MM.1S (cell line): ENCODE measurements at places on chromosomes 6 and 20.

- no peak for DNase-seq
Measured at GRCh38 chr20:53699906-53700305, 106.3 kb upstream of the ZNF217 start.

DNA sequence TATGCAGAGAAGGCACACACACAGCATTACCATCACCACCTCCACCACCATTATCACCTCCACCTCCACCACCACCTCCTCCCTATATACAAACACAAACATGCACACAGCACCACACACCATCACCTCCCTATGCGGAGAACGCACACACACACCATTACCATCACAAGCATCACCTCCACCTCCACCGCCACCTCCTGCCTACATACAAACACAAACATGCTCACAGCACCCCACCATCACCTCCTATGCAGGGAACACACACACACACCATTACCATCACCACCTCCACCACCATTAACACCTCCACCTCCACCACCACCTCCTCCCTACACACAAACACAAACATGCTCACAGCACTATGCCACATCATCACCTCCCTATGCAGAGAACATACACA is 236.5 kb upstream of the AFDN start:
- no peak for DNase-seq

GRCh38 chr6:145138469-145139139 is 596.7 kb downstream of the EPM2A start:
- no peak for DNase-seq

DNA sequence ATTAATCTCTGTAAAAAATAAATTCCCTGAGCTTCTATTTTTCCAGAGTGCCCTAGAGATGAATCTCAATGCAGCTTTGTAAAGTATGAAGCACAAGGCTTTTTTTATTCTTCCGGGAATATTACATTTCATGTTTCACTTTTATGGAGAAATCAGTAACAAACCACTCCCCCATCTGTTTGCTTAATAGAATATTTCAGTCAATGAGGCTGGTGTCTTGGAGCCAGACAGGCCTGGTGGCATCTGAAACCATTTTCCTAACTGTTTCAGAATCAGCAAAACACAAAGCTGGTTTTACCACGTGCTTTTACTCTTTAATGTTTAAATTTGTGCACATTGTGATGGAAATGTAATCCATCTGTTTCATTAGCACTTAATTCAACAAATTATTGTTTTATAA is 400.8 kb upstream of the HSF2 start:
- DNase-seq: no peak

GRCh38 chr6:134589512-134589911 is 271.6 kb upstream of the SGK1 start:
- DNase-seq: no peak

DNA sequence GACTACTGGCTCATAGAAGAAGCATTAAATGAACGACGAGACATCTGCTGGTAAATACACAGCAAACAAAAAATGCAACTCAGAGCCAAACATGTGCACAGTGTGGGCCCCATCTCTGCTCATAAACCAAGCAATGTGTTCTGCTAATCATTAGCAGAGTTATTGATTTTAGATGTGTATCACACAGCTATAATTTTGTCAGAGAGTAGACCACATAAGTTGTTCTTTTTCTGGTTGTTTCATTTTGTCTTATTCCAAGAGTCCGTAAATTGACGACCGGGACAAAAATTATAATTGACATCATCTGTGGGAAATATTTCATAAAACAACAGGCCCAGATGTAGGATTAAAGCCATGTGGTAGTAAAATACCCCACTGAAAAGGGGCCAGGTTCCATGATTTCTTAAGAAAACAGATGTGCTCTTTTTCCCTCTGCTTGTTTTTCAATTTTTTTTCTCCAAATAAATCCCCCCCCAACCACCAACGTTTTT is 423.6 kb downstream of the HAO1 start:
- no peak for DNase-seq

GRCh38 chr6:166540631-166541331 is 45.7 kb downstream of the RAMACL start:
- DNase-seq: no peak

GRCh38 chr20:59333260-59333845 is 32.9 kb downstream of the EDN3 start:
- no peak for DNase-seq

DNA sequence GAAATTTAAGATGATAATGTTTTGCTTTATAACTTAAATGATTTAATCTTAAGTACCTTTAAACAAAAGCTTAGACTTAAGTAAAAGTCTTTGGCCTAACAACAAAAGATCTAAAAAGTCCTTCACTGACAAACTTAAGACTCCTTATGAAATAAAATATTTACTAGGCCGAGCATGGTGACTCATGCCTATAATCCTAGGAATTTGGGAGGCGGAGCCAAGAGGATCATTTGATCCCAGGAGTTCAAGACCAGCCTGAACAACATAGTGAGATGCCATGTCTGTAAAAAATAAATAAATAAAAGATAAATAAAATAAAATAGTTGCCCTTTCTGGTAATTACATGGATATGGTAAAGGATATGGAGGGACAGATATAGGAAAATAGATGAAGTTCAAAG is 12.4 kb downstream of the KATNA1 start:
- no peak for DNase-seq

DNA sequence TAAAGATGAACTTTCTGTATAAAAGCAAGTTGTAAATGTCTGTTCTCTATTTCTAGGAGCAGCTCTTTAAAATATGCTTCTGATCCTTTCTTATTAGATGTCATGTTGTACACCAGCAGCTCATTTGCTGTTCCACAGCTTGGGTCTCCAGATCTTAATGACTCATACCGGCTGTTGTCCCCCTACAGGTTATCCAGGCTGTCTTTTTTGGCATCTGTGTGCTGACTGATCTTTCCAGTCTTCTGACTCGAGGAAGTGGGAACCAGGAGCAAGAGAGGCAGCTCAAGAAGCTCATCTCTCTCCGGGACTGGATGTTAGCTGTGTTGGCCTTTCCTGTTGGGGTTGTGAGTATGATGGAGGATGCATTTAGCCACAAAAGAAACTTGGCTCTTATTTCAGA is 76.0 kb downstream of the AIG1 start:
- DNase-seq: no peak

GRCh38 chr6:35706468-35706867 is 17.8 kb upstream of the FKBP5 start:
- DNase-seq: no peak

GRCh38 chr6:45422503-45423110 is 44.9 kb upstream of the SUPT3H start:
- DNase-seq: peak; percentile 52

GRCh38 chr6:4817551-4817950 is 41.3 kb downstream of the CDYL start:
- DNase-seq: no peak

DNA sequence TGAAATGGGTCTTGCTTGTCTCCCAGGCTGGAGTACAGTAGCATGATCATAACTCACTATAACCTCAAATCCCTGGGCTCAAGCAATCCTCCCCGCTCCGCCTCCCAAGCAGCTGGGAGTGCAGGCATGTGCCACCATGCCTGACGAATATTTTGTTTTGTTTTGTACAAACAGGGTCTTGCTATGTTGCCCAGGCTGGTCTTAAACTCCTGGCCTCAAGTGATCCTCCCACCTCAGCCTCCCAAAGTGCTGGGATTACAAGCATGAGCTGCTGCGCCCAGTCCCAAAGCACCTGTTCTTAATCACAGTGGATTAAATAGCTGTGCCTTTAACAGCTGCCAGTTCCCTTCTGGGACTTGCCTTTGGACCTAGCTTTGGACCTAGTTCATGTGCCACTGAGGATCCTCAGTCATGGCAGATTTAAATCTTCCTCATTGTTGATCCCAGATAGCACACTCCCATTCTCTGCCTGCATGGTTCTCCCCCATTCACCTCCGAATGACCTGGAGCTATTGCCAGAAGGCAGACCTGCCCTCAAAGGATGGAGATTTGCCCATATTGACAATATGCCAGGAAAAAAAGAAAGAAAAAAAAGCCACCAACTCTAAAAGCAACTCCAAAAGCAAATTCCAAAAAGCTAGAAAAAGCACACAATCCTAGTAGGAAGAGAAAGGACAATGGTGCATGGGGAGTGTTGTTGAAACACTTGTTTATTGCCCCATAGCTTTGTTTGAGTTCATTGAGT is 10.6 kb downstream of the POFUT1 start:
- no peak for DNase-seq

DNA sequence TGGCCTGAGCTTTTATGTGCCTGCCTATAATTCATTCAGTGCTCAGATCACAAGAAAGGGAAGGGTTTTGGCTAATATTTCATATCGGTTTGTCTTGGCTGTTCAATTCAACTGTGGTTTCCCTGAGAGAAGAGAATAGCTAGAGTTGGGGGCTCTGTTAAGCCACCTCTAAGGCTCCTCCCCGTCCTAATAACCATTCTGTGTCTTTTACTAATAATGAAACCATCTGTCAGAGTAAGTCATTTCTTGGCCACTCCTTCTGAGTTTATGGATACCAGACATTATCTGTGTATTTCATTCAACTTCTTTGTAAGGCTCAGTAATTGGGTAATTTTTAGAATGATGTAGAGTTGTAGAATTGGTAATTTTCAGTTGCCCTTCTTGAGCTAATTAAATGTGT is 5.2 kb downstream of the STX11 start:
- no peak for DNase-seq

DNA sequence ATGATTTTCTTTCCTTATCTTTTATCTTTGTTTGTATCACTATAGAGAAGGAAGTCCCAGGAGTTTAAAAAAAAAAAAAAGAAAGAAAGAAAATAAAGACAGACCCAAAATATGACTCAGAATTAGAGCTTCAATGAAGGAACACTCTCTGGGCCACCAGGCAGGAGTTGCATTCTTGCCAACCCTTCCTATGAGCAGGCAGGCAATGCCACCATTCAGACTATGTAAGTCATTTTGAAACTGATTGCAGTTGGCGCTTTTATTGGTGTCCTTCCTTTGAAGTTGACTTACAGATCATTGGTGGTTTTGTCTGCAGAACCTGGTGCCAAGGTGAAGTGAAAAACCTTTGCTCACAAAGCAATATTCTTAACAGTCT is 50.3 kb downstream of the MYB start:
- DNase-seq: peak; percentile 45

GRCh38 chr6:22043284-22043962 is 253.4 kb downstream of the PRL start:
- DNase-seq: no peak

- no peak for DNase-seq
Measured at GRCh38 chr6:25927756-25928216, 2.7 kb downstream of the SLC17A2 start.

DNA sequence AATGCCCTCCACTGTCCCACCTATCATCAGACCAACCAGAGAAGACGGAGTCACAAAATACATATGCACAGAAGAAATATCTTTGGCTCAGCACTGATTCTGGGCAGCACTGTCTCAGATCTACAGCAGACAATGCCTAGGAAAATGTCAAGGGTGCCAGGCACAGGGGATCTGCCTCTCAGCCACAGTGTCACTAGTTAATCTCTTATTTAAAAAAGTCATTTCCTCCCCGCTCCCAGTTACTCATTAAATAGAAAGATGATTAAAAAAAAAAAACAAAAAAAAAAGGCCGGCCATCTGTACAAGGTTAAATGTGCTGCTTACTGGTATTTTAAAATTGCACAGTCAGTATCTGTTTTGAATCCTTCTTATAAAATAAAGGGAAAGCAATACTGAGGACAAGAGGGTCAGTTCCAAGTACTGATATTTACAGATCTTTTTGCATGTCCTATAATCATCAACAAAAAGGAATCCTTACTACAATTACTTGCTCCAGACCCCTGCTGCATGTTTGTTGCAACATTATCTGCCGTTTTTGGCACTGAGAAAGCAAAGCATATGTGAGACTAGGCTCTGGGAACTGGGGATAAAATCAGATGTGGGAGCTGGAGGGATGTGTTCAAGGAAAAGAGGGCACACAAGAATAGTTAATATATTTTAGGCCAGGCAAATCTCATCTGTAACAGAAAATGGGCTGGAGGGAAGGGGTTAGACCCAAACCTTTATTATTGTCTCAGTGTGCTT is 299.3 kb downstream of the KIF16B start:
- no peak for DNase-seq

GRCh38 chr6:108526739-108527174 is 34.0 kb upstream of the FOXO3 start:
- peak; percentile 41 for DNase-seq

DNA sequence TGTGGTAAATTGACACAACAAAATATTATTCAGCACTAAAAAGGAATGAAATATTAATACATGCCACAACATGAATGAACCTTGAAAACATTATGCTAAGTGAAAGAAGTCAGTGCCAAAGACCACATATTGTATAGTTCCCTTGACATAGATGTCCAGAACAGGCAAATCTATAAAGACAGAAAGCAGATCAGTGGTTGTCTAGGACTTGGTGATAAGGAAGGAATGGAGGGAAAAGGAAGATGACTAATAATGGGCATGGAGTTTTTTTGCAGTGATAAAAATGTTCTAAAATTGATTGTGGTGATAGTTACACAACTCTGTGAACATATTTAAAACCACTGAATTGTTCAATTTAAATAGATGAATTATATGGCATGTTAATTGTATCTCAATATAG is 32.5 kb downstream of the TBX18 start:
- DNase-seq: no peak

GRCh38 chr6:91575032-91575431 is 988.2 kb upstream of the MAP3K7 start:
- no peak for DNase-seq

GRCh38 chr6:32149932-32150870 is 1.5 kb downstream of the PRRT1 start:
- DNase-seq: no peak

DNA sequence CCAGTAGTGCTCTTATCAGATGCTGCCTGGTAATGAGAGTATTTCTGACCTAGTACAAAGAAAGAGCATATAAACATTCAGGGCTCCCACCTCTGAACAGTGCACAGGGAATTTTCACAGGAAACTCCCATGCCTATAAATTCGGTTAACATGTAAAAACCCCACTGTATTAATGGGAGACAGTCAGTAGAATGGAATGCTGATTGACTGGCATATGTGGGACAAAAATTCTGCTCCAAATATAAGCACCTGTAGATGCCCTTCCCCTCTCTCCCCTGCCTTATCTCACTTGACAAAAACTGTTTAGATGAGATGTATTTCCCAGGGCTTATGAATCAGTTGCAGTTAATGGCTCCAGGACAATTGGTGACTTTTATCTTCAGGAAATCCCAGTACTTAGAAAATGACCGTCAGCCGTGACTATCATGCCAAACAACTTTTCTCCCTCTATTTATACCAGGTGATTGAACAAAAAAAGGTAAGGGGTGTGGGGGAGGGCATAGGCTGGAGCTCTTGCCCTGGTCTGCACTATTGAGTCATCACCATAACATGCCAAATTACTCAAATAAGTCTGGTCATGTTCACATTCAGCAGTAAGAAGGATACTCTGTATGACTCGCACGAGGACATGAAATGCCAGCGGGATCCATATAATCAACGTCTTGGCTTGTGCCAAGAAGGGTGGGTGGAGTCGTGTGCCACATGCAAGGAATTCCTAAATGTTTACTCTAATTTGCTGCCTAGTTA is 176.4 kb upstream of the BMP2 start:
- DNase-seq: no peak
